Stimulated activated CD4-positive, alpha-beta T cell treated with anti-CD3 and anti-CD28 coated beads, Interleukin-12 subunit alpha, Interleukin-12 subunit beta, amount 100 ng/mL, for 4 hours (primary cell): ENCODE measurements at places on chromosomes 7 and 10.

GRCh38 chr10:120221873-120222485, 235.0 kb upstream of the PLPP4 start:
- no peak for DNase-seq

- DNase-seq: no peak
Observed at GRCh38 chr10:95793401-95794045, 37.6 kb downstream of the ENTPD1 start.

- DNase-seq: no peak
Observed at GRCh38 chr10:116138897-116139296, 134.1 kb downstream of the GFRA1 start.

DNA sequence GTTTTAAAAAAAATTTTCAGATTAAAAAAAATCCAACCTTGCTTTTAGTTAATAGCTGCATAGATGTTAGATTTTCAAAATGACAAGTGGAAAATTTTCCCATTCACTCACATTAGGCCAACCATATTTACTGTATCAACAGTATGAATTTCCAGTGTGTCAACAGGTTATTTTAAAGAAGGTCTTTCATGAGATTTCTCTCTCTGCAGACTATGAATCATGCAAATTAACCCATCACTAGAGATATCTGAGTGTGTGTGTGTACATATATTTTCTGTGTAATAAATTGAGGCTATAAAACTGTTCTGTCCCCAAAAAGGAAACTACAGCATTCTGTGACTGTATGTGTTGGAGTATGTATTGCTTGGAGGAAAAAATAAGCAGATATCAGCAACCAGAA, 305.6 kb downstream of the ARL4A start:
- DNase-seq: no peak

- DNase-seq: no peak
Observed at GRCh38 chr10:131729938-131730660, 170.7 kb upstream of the PPP2R2D start.

DNA sequence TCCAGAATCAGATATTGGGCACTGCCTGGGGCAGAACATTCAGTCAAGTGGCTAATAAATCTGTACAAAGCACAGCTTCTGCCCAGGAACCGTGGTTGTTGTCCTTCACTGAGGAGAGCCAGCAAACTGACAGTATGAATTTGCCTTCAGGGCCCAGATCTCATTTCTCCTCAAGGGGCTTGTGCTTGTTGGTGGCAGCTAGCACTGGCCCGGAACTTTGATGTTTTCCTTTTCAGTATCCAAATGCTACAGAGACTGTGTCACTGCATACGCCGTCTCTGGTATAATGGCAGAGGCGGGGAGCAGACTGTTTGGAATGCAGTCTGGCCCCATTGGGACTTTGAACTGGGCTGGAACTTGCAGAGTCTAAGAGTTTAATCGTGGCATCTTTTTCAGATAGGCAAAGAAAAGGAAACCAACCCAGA, 30.4 kb upstream of the ADD3 start:
- DNase-seq: no peak

DNA sequence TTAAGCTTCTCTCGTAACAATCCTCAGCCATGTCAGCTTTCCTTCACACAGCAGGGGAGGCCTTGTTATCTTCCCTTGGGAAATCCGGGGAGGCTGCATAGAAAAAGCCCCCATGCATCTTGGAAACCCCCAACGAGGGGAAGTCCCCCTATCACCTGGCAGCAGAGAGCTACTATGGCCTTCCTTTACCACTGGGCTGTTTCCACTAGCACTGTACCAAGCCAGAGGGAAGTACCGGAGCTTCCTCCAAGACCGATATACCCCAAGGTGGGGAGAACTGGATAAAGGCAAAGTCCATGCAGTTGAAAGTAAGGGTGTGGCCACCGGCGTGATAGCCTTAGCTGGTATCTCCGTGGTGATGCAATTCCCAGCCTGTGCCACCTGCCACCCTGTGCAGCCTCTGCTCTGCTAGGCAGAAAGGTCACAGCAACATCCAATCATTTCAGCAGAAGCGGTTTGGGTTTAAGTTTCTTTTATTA, 4.4 kb upstream of the CLIP2 start:
- DNase-seq: no peak

DNA sequence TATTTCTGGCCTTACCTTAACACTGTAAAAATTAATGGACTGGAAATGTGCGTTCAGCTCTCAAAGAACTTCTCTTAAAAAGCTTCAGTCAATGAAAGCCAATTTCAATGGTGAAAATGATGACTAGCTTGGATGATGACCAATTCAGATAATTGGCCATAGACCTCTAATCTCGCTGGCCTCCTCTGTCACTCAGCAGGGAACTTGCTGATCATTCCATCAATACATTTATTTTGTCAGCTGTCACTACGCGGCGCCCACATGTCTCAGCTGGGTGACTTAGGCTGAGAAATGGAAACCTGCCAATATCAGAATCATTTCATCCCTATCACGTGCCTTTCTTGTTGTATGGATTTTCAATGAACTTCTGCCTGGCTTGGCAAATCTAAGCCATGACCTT, 673.0 kb upstream of the AUTS2 start:
- DNase-seq: no peak

DNA sequence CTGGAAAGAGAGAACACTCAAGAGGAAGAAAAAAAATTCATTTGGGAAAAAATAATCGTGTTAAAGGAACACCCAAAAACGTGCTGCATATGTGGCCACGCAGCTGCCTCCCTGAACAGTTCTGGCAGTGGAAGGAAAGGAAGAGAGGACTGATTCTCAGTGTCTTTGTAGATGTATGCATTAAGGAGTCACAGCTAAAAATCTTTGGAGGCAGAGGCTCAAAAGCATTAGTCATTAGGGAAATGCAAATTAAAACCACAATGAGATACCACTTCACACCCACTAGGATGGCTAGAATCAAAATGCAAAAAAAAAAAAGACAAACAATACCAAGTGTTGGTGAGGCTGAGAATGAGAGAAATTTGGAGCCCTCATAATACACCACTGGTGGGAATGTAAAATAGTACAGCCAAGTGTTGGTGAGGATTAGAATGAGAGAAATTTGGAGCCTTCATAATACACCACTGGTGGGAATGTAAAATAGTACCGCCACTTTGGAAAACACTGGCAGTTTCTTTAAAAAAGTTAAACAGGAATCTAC, 134.7 kb downstream of the SLIT1 start:
- DNase-seq: no peak

DNA sequence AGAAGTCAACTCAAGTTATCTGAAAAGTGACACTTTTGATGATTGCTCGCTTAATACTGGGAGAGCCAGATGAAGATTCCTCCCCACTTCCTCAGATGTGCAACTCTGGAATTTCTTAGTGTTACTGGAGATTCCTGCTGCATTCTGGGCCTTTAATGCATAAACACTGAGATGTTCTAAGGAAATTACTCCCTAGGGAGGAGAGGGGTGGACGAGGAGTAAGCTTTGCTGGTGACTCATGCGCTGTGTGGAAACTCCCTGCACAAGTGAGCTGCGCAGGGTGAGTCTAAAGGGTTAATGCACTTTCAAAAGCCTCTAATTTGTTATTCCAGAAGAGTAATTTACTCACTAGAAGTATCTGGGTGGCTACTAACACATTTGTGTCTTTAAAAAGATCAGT, 46.3 kb downstream of the EGFR start:
- no peak for DNase-seq

- no peak for DNase-seq
Observed at GRCh38 chr10:86371691-86372090, 5.1 kb upstream of the GRID1 start.

DNA sequence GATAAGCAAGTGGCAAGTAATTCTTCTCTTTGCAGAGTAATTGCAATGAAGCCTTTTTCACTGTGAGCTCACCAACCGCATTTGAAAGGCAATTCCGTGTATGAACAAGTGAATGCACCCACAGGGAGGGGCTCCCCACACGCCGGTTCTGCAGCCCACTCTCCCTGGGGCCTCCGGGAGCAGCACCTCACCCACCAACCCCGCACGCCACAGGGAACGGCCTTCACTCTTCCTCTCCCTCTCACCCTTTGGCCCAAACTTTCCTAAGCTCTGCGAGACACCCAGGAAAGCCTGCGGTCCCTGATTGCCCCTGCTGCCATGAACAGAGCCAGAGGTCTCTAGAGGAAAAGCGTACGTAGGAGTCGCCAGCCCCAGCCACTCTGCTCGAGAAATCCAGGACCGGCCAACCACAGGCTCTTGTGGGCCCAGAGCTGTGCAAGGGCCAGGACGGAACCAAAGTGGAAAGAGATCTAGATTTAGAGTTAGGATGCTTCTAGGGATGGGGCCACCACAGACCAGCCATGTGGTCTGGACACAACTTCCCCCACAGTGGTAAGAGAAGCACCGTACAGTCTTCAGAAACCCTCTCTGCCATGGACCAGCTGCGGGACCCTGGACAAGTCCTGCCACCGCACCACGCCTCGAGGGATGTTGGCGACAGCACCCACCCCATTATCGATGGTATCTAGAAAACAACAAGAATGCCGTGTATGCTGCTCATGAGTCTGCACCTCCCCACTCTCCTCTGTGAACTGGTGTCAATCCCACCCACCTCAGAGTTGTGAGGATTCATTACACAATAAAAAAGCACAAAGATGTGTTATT, 3.6 kb downstream of the WDR86 start:
- no peak for DNase-seq

GRCh38 chr7:98107313-98107721, 655 bp downstream of the LMTK2 start:
- no peak for DNase-seq

DNA sequence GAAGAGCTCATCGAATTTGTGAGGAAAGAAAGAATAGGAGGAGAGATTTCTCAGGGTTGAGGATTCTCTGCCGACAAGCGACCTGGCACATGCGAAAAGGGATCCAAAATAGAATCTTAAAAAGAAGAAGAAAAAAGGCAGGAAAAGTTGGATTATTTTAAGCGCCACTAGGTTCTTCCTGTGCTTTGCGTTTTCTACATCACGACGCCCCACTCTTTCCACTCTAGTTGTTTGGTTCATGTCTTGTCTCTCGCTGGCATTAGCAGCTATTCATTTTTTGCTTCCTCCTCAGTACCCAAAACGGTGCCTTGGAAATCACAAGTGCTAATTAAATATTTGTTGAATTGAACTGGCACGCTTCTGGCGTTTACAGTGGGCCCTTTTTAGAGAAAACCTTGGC, 674 bp upstream of the FRA10AC1 start:
- no peak for DNase-seq

- DNase-seq: no peak
Observed at GRCh38 chr7:46854958-46855473, 726.9 kb downstream of the TNS3 start.

DNA sequence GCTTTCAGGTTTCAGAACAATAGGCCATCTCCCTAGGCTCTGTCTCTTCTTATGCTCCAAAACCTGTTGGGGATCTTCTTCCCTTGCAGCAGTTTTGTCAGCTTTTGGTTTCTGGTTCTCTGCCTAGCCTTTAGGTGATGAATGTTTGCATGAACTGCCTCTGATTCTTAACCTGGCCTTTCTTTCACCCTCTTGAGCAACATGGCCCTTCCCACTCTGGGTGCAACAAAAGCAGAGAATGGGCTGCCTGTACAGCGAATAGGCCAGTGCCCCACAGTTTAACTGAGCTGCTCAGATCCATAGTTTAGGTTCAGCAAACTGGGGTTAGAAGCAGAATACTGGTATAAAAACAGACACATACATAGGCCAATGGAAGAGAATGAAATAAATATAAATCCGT, 18.1 kb upstream of the NUP205 start:
- no peak for DNase-seq
